ENCODE measurements at places on chromosomes 2 and 18.

DNA sequence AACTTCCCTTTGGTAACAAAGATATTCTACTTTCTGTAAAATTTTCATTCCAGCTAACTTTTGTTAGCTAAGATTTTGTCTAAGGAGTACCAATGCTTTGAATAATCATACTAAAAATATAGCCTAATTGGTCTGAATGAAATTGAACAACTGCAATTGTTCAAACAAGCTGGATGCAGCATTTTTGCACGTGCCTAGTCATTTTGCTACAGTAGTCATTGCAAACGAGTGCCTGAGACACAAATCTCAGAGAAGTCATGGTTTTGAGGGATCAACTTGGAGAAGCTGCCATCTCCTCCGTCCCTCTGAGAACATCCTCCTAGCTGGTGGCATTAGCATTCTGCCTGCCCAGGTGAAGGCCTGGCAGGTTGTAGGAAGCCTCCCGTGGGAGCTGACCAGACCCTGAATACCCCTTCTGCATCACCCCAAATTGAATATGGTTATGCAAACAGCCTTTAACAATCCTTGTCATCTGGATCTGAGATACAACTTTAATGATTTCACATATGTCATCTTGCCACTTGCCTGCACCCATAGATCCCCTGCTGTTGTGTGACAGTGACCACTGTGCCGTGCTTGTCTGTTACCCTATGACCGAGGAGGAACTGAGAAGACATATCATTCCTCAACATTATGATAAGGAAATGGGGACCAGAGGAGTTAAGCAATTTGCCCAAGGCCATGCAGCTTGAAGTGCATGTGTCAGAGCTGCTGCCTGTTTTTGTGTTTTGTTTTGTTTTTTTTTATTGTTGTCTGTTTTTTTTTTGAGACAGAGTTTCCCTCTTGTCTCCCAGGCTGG is 29.1 kb upstream of the MGAT4A start:
- DNase-seq: no peak

DNA sequence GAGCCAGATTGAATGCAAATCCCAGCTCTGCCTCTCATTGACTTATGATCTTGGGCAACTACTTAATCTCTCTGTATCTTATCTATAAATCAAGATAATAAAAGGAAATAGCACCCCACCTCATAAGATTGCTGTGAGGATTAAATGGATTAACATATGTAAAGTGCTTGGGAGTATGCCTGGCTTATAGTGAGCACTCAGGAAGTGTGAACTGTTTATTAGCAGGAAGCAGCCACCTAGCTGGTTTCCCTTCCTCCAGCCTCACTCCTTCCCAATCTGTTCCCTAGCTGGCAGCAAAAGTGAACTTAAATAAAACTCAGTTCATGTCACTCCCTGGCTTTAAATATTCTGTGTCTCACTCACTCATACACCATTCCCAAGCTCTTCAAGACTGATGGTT is 526.6 kb upstream of the PKDCC start:
- no peak for DNase-seq

GRCh38 chr2:171146633-171147032 is 14.1 kb downstream of the TLK1 start:
- DNase-seq: no peak

DNA sequence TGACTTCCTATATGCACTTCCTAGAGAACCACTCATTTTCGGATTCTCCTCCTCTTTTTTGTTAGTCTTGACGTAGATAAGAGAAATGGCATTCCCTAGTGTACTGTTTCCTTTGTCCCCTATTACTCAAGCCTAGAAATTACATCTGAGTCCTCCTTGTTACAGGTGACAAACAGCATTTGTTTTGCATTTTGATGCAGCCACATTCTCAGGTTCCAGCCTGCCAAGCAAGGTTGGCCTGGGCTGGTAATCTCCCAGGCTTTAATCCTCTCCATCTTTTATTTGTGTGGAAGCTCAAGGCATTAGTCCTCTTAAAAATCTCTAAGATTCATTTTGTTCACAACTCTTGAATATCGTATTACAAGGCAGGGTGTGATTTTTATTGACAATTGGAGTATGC is 318.0 kb upstream of the NRP2 start:
- DNase-seq: no peak

DNA sequence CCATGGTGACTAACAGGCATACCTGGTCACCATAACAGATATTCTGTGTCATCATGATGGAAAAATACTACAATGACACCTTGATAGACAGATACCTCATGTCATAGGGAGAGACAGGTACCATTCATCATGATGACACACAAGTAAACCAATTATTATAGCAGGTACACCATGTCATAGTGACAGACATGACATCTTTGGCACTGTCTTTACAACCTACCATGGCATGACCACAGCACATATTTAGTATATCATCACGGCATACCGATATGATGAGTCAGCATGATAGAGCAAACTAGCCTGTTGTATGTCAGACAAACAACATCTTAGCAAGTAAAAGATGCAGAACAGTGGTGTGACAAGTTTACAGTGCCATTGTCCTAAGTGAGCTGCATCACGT is 101.3 kb upstream of the KLHL29 start:
- DNase-seq: peak; percentile 48

GRCh38 chr2:158922601-158923000 is 45.8 kb upstream of the TANC1 start:
- DNase-seq: peak; percentile 34

DNA sequence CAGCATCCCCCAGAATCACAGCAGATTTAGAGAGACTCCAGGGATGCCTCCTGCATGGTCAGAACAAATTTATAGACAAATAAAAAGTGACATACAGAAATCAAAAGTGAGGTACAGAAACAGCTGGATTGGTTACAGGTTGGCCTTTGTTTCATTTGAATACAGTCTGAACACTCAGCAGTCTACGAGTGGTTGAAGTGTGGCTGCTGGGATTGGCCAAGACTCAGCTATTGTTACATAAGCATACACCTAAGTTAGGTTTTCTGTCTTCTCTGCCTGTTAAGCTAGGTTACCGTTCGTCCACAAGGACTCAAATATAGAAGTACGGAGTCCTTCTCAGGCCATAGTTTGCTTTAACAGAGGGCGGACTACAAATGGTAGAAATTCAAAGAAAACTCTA is 262.4 kb upstream of the SLC14A2 start:
- DNase-seq: no peak

DNA sequence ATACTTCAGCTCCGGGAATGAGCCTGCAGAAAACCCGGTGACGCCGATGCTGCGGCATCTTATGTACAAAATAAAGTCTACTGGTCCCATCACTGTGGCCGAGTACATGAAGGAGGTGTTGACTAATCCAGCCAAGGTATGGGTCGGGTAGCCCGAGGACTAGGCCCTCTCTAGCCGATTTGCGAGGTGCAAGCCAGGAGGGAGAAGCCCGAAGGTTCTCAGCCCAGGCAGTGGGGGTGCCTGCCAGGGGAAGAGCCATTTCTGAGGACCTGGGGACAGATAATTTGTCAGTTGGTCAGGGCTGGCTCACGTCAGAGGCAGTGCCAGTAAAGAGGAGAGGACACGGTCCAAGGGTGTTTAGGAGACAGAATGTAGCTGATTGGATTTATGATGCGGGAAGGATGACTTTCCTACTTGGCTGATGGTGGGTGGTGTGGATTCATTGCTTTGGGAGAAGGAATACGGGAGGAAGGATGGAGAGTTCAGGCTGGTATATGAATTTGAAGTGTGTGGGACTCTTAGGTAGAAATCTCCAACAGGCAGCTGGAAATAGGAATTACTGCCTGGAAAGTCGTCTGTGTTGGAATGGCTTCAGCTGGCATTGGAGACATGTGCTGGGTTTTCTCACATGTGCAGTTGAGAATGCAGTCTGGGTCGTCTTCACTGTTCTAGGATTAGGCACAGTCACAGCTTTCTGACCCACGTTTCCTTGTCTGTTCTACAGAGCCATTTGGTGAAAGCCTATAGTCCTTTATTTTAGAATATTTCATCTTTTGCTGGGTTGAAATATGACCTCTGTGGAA is 874 bp downstream of the NDUFAF7 start:
- DNase-seq: peak; percentile 35

GRCh38 chr2:172215172-172215935 is 112.7 kb upstream of the DLX2 start:
- no peak for DNase-seq

DNA sequence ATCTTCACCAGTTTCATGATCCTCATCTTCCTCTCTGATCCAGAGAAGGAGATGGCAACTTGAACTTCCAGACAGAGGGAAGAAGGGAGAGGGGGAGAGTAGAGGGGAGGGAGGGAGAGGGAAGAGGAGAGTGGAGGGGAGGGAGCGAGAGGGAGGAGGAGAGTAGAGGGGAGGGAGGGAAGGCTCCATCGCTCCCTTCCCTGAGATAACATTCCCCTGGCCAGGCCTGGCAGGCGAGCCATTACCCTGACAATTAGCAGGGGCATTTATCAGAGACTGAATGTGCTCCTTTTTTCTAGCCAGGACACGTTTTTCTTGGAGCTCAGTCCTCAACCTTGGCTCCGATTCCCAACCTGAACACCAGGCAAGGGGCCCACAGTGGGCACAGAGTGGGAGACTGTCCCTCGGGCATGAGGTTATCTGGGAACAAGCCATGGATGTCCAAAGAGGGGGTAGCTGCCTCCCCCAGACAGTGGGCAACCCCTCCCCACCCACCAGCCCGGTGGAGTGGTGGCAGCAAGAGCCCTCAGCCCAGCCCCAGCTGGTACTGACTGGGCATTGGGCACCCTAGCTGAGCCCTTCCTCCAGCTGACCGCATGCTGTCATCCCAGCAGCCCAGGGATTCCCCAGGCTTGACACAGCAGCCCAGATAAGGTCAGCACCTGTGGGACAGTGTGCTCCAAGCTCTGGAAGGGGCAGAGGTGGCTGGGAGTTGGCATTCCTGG is 81.8 kb downstream of the TNS1 start:
- peak; percentile 65 for DNase-seq

GRCh38 chr2:136086253-136087016 is 31.5 kb downstream of the CXCR4 start:
- no peak for DNase-seq

GRCh38 chr2:17588031-17588430 is 47.5 kb downstream of the VSNL1 start:
- no peak for DNase-seq

GRCh38 chr2:73089270-73090030 is 17.9 kb upstream of the SFXN5 start:
- DNase-seq: peak; percentile 96

- no peak for DNase-seq
These were observed 134.0 kb upstream of the CCDC68 start for GRCh38 chr18:55093295-55093694.

GRCh38 chr2:29650631-29651097 is 270.7 kb downstream of the ALK start:
- DNase-seq: no peak

DNA sequence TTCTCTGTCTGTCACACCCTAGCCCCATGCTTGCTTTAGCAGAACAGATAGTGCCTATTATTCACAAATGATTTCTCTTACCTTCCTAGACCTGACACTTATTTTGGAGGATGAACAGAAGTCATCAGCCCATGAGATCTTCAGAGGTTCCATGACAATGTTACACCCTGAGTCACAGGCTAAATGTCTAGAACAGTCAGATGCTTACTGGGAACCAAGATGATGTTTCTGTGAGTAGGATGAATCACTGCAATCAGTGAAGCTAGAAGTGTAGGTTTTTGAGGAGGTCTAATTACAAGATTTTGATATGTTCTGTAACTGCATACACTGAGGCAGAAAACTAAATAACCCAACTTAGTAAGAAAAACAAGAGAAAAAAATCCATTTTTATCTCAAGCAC is 123.0 kb upstream of the THUMPD2 start:
- peak; percentile 86 for DNase-seq

DNA sequence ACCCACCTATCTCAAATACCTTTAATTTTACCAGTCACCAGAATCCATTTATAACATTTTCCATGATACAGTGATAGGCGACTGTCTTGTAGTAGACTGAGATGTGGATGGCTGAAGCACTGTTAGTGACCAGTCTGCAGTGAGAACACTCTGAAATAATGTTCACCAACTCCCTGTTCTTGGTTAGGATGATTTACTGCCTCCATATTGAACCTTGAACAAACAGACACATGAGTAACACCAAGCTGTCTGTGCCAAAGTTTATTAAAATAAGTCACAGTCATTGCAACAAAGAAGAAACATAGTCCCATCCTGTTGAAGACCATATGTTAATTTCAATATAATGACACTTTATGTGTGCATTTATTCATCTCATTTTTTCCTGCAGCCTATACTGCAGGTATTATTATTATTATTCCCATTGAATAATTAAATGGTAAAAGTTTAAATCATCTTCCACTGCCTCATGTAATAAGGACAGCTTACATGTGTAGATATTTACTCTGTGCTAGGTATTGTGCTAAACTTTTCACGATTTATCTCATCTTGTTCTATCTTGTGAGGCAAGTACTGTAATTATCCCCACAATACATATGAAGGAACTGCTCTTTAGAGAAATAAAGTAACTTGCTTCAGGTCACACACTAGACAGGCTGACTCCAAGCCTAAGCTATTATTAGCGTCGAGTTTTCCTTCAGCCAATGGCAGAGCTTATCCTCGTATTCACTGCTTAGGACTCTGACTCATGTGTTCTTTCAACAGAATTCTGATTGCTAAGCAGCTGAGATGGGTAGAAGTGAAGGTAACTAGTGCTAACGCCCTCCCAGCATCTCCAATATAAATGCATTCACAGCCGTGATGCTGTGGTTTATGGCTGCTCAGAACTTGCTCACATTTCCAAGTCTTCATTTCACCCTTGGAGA is 62.5 kb downstream of the ONECUT2 start:
- DNase-seq: no peak

DNA sequence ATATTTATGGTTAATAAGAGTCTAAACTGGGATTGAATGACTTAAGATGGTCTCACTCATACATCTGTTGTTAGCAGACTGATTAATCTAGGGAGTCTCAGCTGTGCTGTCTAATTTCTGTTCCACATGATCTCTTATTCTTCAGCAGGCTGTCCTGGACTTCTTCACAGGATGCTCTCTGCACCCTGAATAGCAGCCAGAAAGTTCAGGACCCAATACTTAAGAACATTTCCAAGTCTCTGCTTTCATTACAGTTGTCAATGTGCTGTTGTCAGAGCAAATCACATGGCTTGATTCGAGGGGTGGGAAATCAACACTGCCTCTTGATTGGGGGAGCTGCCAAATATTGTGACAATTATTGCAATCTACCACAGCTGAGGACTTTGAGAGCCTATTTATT is 627.1 kb upstream of the SLC8A1 start:
- DNase-seq: no peak

GRCh38 chr2:84302513-84303412 is 156.3 kb downstream of the SUCLG1 start:
- DNase-seq: peak; percentile 59

- no peak for DNase-seq
These were observed 25.2 kb upstream of the CASP10 start for GRCh38 chr2:201157694-201158093.

DNA sequence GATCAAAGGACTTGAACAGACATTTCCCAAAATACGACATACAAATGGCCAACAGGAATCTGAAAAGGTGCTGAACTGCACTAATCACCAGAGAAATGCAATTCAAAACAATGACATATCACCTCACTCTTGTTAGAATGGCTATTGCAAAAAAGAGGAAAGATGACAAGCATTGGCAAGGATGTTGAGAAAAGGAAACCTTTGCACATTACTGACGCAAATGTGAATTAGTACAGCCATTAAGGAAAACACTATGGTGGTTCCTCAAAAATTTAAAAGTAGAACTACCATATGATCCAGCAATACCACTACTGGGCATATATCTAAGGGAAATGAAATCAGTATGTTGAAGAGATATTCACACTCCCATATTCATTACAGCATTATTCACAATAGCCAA is 57.7 kb upstream of the ASPRV1 start:
- DNase-seq: no peak

GRCh38 chr18:76451396-76452331 is 43.4 kb downstream of the ZNF516 start:
- DNase-seq: no peak

- no peak for DNase-seq
These were observed 24.5 kb downstream of the BCL2L11 start for GRCh38 chr2:111145103-111145760.
